Hematopoietic multipotent progenitor cell treated with erythropoietin and hydrocortisone succinate and interleukin-3 and kit ligand, for 6 days (in vitro differentiated cells): ENCODE measurements at places on chromosomes 13 and 19.
A peak's percentile ranks its signal among the peaks of the same experiment; 100 is the strongest.

GRCh38 chr19:12868540-12869112 is 12.6 kb downstream of the DNASE2 start:
- no peak for DNase-seq

DNA sequence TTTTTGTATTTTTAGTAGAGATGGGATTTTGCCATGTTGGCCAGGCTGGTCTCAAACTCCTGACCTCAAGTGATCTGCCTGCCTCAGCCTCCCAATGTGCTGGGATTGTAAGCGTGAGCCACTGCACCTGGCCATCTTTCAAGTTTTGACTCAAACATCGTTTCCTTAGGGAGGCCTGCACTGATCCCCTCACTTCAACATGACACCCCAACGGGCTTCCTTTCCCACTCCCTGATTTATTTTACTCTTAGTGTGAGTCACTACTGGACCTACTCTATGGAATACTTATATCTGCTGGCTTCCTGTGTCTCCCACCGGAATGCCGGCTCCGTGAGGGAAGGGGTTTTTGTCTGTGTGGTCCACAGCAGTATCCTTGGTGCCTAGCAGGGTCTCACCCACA is 4.5 kb upstream of the ADAMTS10 start:
- no peak for DNase-seq

DNA sequence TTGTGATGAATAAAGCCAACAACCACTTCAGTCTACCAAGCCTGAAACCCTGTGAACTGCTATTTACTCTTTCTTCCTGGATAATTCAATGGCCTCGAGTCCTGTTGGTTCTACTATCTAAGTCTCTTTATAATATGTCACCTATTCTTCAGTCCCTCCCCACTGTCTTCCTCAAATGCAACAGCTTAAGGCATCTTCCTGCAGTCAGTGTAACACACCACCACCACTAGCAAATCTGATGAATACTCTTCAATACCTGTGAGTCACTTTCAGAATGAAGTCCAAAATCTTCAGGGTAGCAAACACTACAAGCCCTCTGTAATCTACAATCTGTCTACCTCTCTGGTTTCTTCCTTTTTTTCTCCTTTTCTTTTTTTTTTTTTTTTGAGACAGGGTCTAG is 32.9 kb downstream of the ZDHHC20 start:
- no peak for DNase-seq

DNA sequence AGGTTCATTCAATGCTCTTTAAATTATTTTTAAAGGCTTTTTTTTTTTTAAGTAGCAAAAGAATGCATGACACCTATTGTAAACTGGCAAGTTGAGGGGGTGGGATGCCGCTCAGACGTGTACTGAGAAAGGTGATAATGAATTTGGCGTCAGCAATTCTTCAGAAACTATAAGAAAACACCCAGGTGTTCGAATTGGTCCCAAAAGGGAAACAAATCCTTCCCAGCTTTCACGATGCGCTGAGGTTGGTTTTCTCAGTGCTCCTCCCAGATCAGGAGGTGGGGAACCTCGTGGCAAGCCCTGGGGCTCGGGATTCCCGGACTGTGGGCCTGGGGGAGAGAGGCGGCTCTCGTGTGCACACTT is 543 bp upstream of the FAM124A start:
- DNase-seq: no peak

- DNase-seq: no peak
These were observed 5.7 kb downstream of the ACTN4 start for GRCh38 chr19:38653028-38653571.

DNA sequence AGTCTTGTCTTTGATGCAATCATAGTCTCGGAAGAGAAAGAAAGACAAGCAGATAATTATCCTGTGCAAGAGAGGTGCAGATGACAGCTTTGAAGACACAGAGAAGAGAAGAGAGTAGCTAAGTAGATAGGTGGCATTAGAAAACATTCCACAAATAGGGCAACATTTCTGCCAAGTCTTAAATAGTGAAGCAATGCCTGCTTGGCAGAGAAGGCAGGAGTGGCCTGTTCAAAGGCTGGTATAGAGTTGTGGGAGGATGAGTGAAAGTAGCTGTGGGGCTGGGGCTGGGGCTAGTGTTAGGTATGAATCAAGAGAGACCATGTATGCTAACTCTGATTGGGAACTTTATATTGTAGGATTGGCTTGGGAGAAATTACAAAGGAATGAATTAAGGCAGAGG is 305.5 kb downstream of the DNAJC15 start:
- no peak for DNase-seq

DNA sequence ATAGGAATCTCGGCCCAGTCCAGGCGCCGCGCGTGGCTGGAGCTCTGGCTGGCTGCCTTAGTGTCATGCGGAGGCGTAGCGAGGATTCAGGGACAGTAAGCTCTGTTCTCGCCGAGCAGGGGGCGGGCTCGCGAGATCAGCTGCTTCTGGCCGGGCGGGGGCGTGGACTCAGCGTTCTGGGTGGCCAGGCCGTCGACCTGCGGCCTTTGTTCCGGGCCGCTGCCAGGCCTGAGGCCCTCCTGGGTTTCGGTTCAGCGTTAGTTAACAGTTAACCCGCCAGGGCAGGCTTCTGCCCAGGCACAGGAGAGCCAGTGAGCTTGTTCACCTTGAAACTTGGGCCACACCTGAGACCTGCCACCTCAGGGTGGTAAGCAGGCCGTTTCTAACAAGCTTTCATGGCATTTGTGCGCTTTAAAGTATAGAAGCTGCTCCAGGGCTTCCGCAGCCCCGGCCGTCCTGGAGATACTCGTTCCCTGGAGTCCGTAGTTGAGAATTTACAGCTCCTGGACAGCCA is 332.2 kb upstream of the SGCG start:
- DNase-seq: no peak

DNA sequence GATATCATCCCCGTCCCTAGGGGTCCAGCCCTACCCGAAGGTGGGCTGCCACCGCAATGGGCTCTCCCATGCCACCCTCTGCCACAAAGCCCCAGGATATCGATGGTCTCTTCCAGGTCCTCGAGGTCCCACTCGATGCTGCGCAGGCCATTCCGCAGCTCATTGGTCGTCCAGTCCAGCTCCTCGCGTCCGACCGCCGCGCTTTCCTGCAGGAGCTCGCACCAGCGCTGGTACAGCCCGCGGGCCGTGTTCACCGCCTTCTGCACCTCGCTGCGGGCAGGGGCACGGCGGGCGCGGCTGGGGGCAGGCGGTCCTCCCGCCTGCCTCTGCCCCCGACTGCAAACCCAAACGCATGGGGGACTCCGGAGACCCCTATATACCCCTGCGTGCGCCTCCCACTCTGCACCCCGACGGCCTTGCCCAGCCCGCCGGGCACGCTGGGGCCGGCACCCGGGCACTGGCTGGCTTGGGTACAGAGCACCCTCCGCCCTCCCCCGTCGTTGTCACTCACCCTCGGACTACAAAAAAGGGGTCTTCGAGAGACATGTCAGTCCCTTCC is 468 bp downstream of the STX10 start:
- DNase-seq: peak; percentile 74

- no peak for DNase-seq
These were observed 110.7 kb upstream of the WASF3 start for GRCh38 chr13:26446751-26447150.

GRCh38 chr19:33477781-33478180 is 43.8 kb downstream of the PEPD start:
- DNase-seq: no peak
